Karpas-422 (cell line): ENCODE measurements at places on chromosomes 4 and X.
A peak's percentile ranks its signal among the peaks of the same experiment; 100 is the strongest.

DNA sequence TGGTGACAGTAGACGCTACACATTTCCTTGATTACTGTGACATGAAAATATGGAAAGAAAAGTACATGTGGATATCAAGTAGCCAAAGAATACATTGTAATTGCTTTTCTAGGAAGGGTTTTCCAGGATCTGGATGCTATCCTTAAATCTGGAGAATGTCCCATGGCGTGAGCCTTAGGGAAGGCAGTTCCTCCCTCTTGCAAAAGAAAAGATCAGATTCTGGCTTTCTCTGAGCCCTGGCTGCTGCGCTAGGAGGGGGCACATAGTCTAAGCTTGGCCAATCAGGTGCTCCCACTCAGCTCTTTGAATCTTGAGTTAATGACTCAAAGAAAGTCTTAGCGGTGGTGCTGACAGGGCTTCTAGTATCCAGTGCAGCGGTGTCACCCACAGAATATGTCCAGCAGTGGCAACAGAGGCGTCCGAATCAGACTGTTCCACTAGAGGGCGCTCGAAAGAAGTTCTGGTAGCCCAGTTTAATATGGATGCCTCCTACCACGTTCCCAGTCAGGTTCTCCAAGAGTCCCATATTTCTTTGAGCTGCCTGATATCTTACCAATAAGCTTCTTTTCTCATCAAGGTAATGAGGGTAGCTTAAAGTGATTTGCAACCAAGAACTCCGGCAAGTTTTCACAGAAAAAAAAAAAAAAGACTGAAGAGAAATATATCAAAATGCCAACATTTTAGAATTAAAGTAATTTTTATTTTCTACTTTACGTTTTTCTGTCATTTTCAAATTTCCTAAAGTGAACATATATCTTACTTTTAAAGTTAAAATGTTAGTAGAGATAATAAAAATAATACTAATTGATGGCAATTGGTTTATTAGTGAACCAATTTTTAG, 213.4 kb upstream of the S100G start:
- peak; percentile 88 for DNase-seq

DNA sequence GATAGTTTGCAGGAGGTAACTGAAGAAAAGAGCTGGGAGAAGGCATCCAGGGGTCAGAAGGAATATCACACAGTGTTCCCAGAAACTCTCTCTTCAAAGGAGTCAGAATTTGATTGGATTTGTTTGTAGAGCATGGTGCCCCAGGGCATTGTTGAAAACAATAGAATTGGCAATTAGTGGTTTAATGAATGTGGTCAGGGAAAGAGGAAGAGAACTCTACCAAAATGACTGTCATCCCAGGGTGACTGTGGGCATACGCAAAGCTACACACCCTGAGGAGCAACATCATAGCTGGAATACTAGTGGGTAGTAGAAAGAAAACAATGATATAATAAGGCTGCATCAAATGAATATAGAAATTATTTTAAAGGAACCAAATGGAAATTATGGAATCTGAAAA, 21.5 kb downstream of the TNIP2 start:
- DNase-seq = no peak

DNA sequence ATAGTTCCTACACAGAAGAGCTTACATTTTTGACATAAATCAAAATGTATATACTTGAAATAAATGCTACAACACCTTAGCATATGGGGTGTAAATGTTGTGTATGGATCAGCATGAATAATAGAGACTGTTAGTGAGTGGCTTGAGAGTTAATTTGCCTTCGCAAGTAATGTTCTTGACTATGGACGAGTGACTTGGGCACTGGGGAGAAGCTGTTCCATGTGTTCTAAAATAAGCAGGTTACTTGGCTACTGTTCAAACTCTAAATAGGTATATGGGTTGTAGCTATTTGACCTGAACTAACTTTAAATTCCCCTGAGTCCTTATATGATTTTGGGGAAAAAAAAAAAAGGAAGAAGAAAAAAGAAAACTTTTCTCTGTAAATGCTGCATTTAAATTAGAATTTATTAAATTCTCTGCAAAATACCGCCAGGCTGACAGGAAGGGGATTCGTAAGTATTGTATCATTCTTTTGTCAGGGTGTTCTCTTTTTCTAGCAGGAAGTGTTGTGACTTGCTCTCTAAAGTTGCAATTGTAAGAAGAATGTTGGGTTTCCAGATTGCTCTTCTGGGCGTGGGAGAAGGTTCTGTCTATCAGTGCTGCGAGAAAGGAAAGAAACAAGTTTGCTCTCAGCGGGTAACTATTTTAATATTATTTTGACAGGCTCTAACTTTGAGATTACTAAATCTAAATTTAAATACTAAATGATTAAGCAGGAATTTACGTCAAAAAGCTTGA, 32.2 kb downstream of the PLS3 start:
- no peak for DNase-seq

DNA sequence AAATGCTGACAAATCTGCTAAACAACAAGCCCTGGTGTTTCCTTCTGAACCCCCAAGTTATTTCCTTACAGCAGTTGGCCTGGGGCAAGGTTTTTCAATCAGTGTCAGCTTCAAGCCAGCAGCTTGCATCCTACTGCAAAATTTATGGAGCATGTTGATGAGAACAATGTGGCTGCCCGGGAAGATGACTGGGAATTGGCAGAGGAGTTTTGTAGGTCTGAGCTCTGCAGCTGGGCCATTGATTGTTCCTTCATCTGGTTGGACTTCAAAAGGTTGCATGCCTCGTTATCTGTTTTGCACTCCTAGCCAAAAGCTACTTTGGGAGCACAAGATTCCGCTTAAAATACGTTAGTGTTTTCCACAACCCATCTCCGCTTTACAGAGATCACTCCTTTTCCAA, 1030.3 kb upstream of the LCORL start:
- no peak for DNase-seq

DNA sequence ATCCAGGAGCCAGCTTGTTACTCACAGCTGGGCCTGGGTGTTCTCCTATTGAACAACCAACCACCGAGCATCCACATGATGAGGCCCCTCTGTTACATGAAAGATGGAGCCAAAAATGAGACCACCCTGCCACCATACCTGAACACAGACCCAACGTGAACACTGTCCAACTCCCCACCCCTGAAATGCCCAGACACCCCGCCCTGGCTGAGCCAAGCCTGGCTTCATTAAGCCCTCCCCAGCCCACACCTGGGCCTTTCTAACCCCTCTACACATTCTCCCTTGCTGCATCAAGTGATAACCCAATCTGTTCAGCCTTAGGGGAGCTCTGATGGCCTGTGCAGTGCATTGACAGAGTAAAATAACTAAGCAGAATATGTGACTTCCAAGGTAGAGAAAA, 80.7 kb downstream of the EVC start:
- no peak for DNase-seq

DNA sequence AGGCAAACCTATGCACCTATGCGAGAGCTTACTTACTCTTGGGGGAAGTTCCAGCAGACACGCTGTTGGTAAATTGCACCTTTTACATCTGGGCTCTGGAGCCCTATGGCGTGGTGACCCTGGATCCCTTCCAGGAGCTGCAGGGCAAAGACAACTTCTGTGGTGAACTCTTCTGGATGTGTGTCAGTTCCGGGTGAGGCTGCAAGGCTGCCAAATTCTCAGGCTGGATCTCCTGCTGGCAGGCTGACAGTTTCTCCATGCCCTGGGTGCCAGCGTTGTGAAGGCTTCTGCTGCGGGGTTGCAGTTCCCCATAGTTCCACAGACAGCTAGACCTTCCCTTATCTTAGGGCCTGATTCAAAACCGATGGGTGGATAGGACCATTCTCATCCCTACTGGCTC, 37.9 kb downstream of the RAP2C start:
- DNase-seq = no peak

DNA sequence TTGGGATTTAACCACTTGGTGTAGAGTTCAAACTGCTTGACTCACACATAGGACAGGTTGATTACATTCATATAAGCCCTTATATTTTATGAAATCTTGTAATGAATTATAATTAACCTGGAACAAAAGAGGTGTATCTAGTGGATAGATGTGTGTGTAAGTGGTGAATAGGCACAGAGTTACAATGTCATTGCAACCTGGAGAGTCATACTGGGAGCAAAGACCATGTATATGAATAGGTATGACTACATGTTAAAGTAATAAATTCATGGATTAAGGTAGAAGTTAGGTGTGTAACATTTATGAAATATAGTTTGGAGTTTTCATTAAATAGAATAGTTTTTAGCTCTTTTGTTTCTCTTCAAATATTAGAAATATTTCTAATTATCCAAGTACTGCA, 26.1 kb downstream of the RAP1GDS1 start:
- DNase-seq = no peak

DNA sequence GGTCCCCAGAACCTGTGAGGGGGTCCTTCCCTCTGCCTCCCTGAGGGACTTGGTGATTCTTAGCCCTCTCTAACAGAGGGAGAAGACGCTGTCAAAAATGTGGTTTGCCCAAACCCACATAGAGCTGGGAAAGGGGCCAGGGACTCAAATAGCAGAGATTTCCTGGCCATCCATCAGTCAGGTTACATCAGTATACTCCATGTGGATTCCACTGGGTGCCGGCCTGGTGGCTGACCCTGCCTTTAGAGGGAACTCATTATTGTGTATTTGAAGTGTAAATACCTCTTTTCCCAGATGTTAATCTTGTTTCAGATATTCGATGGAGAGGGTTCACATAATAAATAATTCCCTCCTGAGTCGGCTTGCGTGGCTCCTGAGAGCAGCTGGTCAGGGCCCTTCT, 130.3 kb downstream of the TBL1X start:
- DNase-seq = no peak

- DNase-seq = no peak
Measured at GRCh38 chr4:152515678-152516077, 20.2 kb downstream of the FBXW7 start.

DNA sequence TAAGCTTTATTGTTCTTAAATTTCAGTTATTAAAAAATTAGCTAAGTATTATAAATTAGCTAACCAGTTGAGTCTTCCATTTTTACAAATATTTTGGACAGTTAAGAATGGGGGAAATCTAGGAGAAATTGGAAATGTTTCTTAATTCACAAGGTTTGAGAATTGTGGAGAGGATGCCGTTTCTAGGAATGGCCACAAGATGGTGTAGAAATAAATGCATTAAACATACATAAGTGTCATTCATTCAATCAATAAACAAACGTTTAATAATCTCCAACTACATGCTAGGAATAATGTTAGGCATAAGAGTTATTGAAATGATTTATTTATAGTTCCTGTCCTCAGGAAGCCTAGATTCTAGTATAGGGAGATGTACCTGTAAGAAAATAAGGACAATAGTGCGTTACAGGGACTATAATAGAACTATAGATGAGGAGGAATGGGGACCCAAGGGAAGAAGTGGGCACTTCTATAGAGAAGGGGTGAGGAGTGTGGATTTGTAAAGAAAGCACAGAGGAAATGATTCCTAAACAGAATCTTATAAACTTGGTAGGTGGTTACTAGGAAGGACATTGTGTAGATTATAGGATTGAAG, 195.7 kb upstream of the ANK2 start:
- DNase-seq = peak; percentile 47

DNA sequence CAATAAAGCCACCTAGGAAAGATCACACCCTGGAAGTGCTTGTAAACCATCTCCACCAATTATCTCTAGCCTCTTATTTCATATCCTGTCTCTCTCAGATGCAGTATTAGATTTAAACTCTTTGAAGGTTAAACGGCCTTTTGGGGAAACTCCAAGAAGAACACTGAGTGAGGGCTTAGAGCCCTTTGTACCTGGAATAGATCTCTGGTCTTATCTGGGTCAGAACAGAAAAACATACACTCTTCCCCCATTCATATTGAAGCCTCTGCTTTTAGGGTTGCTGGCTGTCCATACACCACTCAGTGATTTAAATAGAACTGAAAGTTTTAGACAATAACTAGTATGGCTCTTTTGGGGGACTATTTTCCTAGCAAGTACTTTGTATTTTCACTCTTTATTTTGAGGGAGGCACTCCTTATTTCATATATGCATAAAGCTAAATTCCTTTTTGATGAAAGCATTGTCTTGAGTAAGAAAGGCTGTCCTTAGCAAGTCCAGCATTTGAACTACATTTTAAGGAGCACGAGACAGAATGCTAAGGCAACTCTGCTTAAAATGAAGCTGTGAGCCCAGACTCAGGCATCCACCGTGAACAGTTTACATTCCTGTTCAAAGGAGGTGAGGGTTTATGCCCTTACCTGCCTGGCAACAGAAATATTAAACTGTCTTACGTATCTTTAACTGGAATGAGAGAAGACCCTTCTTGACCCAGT, 17.4 kb downstream of the YY2 start:
- no peak for DNase-seq

GRCh38 chr4:112511093-112511802, 4.7 kb downstream of the NEUROG2 start:
- no peak for DNase-seq

- no peak for DNase-seq
Measured at GRCh38 chr4:65738134-65738533, 67.8 kb upstream of the EPHA5 start.

- DNase-seq = no peak
Measured at GRCh38 chr4:76292730-76293129, 13.8 kb upstream of the STBD1 start.

GRCh38 chrX:155949098-155949497, 48.4 kb upstream of the IL9R start:
- no peak for DNase-seq

DNA sequence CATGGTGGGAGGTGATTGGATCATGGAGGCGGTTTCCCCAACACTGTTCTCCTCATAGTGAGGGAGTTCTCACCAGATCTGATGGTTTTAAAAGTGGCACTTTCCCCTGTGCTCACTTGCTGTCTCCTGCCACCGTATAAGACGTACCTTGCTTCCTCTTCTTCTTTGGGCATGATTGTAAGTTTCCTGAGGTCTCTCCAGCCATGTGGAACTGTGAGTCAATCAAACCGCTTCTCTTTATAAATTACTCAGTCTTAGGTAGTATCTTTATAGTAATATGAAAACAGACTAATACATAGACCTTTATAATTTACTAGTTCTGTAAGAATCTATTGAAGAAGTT, 82.5 kb upstream of the PITX2 start:
- DNase-seq = peak; percentile 80

- no peak for DNase-seq
Measured at GRCh38 chr4:98626350-98626749, 32.1 kb downstream of the TSPAN5 start.

DNA sequence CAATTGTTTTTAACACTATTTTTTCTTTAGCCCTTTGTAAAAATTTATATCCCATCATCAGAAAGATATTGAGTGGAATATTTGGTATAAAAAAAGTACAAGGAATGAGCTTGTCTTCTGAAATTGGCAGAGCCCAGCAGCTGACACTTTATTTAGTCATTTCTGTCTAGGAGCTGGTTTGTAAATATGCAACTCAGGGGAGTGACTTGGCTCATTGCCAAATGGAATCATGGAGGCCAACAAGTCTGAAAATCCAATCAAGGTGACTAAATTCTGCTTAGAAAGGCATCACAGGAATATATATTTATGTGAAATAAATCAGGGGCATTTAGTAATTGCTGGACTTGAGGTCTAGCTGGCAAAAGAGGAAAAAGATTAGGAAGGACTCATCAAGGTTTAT, 74.4 kb downstream of the OTC start:
- no peak for DNase-seq
